ENCODE measurements at places on chromosomes 7 and 10. TPM values are rescaled to one million over a fixed set of nuclear protein-coding genes. Genes with fewer than 3 reads are reported as not detected.

Gene ASB13
- polyA plus RNA-seq, result 12.5 TPM

DNA sequence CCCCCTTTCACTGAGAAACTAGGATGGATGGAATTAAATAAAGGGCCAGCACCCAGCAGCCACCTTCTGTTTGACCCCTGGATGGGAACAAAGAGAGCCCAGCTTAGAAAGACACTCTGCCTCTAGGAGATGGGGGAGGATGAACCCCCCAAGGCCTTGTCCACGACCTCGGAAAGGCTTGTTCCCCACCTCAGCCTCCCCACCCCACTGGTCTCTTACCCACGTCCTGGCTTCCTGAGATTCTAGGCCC lies 9.7 kb downstream of the ITPRIP start:
- no peak for DNase-seq

- no peak for DNase-seq
Measured at GRCh38 chr10:61964949-61965702, 63.6 kb downstream of the ARID5B start.

DNA sequence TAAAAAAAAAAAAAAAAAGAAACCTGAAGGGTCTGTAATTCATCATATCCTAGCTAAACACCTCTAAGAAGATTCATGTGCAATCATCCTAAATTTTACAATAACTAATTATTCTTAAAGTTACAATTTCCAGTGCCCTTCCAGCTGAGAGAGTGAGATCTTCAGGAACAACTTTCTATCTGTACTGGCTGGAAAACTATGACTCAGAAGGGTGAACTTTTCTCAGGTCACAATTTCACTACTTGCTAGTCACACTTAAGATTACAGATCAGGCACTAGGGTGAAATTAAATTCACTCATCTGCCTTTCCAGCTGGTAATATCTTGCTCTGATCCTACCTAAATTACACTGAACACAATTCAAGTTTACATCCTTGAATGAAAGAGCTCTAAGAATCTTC lies 158.8 kb downstream of the ANK3 start:
- DNase-seq, result no peak

Gene NRAP
- polyA plus RNA-seq, result 0.04 TPM

- DNase-seq, result peak; percentile 85
Measured at GRCh38 chr10:4427532-4427931, 398.5 kb upstream of the AKR1E2 start.

Gene ANKRD1
- polyA plus RNA-seq, result 105 TPM

Gene CHPF2
- polyA plus RNA-seq, result 36.2 TPM

DNA sequence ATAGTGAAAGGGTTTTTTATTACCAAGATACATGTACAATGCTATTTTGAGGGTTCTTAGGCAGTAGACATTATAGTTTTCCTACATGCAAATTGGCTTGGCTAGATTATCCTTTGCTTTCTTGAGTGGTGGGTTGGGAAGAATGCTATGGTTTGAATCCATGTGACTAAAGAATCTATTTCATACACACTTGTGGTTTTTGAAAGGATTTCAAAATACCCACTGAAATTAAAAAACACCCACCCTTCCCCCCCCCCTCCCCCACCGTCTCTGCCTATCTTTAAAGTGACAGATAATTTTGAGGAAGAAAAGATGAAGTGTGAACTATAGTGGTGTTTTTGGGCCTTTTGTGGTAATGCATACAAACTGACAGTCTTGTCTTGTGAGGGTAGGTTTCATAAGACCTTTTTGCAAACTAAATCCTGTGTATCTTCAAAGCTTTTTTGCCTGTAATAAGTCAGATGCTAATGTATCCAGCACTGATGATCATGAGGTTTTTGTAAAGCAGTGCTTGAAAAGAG lies 90.9 kb downstream of the TPST1 start:
- no peak for DNase-seq

GRCh38 chr10:106947643-106948042 lies 216.9 kb downstream of the SORCS1 start:
- no peak for DNase-seq
